SK-N-MC (cell line): ENCODE measurements at places on chromosomes 4 and X.

DNA sequence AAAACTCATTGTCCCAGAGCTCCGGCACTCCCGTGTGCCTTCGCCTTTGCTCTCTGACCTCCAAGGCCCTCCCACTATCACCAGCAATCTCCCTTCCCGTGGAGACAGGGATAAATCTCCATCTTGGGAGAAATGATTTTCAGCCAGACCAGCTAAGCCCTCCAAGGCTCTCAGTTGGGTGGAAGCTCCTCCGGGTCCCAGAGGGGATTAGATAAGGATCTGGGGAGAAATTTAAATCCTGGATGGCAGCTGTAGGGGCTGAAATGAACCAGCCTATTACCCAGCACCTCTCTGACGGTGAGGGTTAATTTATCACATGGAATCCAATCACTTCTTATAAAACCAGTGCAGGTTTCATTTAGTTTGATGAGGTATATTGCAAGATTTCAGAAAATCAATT is 366.2 kb downstream of the FBXW7 start:
- DNase-seq, result no peak

GRCh38 chrX:117510453-117510852 is 606.2 kb downstream of the KLHL13 start:
- DNase-seq, result peak; percentile 14

GRCh38 chrX:70033348-70034051 is 16.2 kb downstream of the AWAT2 start:
- DNase-seq, result no peak

- no peak for DNase-seq
Observed at GRCh38 chrX:46125111-46125510, 420.1 kb downstream of the ZNF674 start.

DNA sequence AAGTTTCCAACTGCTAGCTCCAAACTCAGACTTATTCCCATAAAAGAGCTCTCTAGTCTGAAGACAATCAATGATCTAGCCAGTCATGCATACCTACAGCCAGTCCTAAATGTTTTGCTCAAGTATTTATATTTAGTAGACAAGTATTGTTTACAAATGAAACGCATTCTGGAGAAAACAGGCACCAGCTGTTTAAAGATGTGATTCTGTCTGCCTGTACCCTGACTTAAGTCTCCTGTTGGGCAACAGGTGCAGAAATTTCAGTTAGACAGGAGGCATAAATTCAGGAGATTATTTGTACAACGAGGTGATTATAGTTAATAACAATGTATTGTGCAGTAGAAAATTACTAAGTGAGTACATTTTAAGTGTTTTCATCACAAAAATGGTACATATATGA is 28.9 kb downstream of the LNX1 start:
- DNase-seq, result no peak

DNA sequence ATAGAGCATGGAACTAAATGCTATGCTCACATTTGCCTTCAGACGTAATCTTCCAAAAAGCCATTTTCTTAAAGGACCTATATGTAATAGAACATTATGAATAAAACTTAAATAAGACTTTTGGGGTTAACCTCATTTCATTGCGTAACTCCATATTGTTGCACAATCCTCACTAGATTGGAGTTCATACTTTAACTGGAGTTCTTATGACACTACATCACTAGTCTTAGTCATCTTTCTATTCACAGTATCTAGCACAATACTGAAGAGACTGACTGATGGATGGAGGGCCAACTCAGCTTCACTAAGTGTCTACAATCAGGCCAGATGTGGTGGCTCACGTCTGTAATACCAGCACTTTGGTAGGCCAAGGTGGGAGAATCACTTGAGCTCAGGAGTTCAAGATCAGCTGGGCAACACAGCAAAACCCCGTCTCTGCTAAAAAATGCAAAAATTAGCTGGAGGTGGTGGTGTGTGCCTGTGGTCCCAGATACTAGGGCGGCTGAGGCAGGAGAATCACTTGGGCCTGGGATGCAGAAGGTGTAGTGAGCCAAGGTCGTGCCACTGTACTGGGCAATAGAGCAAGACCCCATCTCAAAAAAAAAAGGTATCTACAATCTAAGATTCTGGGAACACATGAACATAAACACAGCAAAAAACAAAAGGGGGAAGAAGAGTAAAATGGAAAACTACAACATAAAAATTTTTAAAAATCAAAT is 80.8 kb upstream of the MAB21L2 start:
- DNase-seq, result peak; percentile 72

DNA sequence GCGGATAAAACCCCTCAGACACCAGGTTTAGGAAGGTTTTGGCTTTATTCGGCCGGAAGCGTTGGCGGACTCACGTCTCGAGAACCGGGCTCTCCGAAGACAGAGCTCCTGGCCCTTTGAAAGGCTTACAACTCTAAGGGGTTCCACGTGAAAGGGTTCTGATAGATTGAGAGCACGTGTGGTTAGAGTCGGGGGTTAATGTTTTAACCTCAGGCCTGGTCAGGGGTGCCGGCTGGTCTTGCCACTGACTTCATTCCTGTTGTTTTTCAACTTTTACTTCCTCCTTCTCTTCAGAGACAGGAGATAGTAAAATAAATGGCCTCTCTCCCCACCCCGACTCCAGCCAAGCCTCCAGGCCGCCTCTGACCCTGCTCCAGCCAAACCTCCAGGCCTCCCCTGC is 4.7 kb upstream of the ASMT start:
- DNase-seq, result no peak

DNA sequence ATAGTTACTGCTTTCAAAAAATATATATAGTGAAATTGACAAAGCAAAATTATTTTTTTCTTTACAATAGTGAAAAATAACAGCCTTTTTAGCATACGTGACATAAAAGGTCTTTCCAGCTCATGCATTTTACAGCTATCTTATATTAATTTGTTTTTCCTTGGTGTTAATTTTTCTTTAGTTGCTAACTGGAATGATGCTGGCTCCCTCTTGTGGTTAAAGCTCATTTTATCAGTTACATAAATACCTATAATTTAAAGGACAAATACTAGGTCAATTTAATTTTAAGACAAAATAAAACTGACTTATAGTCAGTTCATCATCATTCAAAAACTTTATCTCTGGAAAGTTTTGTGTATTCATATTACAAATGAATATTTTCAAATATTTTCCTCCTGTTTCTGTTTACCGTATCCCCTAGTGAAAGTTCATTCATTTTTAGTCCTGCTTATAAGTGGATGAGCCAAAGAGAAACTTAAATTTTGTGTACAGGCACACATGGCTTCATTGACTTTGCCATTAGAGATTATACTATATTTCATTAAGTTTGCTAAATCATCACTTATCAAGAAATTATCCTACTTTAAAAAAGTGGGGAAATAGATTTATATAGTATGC is 9.9 kb upstream of the ANAPC4 start:
- no peak for DNase-seq

- no peak for DNase-seq
Observed at GRCh38 chr4:147535124-147535523, 54.2 kb downstream of the EDNRA start.

GRCh38 chr4:164648849-164649212 is 105.1 kb upstream of the SMIM31 start:
- DNase-seq, result no peak
